ENCODE measurements at places on chromosomes 1 and 21.

DNA sequence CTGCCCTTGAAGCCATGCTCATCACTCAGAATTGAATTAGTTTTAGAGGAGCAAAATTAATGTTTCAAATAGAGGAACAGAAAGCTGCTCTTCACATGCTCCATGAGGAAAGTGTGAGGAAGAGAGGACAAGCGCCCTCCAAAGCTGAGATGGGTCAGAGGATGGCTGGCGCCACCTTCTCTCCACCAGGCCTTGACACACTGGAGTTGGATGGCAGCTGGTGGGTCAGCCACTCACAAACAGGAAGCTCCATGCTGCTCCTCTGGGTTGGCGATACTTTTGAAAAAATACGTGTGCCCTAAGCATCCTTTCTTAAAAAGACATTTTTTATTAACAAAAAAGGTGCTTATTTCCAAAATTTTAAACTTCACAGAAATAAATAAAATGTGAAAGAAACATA lies 3.1 kb upstream of the CD2 start:
- DNase-seq = no peak

- DNase-seq = no peak
Measured at GRCh38 chr1:99532276-99532580, 113.7 kb upstream of the PALMD start.

DNA sequence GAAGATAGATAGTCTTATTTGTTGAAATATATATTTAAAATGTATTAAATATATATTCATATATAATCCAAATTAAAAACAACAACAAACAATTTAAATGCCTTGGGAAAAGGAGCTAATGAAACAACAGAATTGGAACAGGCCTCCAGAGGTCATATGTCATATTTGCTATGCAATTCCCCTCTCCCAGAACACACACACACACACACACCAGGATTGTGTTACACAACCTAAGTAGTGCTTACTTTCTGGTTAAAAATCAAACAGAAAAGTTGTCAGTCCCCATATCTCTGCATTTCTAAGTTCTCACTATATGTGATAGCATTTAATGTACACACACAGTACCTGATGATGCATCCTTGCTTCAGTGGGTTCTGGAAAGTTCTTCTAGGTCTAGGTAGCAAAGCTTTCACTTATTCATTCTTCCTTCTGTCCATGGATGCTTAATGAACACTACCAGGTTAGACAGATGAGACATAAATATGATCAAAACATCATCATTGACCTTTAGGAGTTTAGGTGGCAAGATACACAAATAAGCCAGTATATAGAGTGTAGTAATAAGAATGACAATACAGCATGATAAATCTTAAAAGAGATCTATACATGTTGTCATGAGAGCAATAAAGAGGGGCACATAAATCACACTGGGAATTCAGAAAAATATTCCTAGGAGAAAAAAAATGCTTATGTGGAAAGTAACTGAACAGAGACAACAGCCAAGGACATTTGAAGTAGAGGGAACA lies 662.8 kb downstream of the PTPRC start:
- DNase-seq = no peak

DNA sequence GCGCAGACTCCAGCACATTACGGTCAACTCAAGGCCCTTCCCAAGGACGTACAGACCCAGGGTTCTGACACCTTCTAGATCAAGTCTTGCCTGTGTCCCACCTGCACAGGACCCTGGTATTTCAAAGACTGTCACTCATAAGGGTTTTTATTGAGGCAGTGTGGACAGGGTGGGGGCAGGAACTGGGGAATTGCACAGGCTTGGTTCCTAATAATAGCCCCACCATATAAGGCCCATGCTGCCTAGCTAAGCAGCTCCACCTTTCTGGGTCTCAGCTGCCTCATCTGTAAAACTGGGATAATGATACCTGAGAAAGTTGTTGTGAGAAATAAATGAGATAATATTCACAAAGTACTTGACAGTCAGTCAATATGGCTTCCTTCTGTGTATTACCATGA lies 55.3 kb upstream of the PUM1 start:
- DNase-seq = no peak

GRCh38 chr21:35641271-35642016 lies 418.9 kb downstream of the SETD4 start:
- no peak for DNase-seq

- DNase-seq = no peak
Measured at GRCh38 chr1:166920561-166921475, 44.8 kb upstream of the TADA1 start.

DNA sequence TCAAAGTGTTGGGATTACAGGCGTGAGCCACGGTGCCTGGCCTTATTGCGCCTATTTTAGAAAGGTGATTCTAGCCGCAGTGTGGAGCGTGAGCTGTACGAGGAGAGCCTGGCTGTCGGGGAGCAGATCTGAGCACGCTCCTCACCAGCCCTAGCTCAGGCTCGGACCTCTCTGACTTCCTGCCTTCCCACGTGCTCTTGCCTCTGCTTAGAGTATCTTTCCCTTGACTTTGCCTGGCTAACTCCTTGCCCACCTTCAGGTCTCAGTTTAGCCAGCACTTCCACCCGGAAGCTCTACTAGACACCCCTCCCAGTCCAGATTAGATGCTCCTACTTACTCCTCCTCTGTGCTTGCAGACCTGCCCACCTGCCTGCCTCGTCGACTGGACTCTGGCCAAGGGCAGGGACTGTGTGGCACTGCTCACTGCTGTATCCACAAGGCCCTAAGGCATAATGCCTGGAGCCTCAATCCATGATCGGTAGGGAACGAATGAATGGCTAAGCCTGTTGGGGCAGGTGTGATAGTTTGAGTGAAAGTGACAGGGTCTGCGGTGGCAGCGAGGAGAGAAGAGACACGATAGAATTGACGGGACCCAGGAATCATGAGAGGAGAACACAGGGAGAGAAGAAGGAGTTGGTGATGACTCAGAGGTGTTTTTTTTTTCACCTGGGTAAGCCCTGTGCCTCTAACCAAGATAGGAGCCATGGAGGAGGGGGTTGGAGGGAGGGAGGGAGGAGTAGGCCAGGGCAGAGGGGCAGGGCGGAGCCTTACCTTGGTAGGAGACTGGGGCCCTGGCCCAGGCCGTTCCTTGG lies 28.1 kb upstream of the WASF2 start:
- no peak for DNase-seq

GRCh38 chr1:202058001-202058908 lies 47.9 kb downstream of the ELF3 start:
- DNase-seq = no peak

DNA sequence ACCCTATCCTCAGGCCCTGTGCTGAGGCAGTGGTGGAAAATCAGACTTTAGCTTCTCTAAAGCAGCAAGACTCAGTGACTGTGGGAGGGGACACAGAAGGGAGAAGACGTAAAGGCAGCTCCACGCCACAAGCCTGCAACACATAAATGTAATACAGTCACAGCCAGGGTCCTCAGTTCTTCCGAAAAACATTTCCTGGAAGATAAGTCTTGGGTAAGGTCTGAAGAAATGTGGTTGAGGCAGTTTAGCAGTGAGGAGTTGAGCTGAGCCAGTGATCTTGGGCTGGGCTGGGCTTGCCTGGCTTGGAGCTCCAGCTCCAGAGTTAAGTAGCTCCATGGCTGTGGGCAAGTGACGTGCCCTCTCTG lies 127.8 kb upstream of the ADAR start:
- DNase-seq = no peak

DNA sequence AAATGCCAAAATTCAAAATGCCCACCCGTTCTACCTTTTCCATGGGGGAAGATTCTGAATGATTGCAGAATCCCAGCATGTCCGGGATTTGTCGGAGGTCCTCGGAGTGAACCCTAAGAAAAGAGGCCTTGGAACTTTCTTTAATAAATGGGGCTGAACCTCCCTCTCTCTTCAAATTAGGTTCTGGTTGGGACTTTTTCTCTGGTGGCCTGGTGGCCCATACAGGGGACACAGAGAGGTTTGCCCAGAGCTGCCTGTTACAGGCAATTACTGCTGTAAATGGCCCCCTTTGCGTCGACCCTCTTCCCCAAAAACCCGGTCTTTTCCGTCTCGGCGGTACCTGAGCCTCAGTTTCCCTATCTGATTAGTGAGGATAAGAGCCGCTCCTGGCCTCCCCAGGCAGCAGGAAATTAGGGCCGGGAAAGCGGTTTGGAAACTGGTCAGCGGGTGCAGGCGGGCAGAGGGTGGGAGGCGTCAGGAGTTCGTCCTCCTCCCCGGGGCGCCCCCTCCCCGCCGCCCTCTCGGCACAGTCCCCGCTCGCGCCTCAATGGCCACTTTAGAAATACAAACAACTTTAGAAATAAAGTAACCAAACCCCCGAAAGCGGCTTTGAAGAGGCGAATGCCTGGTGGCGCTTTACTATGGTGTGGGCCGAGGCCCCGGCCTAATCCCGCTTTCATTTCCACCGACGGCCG lies 15.6 kb downstream of the PAX7 start:
- DNase-seq = no peak

- no peak for DNase-seq
Measured at GRCh38 chr1:16244650-16245285, 7.8 kb upstream of the CPLANE2 start.

DNA sequence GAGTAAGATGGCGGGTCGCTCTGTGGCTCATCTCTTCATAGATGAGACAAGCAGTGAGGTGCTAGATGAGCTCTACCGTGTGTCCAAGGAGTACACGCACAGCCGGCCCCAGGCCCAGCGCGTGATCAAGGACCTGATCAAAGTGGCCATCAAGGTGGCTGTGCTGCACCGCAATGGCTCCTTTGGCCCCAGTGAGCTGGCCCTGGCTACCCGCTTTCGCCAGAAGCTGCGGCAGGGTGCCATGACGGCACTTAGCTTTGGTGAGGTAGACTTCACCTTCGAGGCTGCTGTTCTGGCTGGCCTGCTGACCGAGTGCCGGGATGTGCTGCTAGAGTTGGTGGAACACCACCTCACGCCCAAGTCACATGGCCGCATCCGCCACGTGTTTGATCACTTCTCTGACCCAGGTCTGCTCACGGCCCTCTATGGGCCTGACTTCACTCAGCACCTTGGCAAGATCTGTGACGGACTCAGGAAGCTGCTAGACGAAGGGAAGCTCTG lies 2.4 kb downstream of the TNFAIP8L2 start:
- DNase-seq = no peak

DNA sequence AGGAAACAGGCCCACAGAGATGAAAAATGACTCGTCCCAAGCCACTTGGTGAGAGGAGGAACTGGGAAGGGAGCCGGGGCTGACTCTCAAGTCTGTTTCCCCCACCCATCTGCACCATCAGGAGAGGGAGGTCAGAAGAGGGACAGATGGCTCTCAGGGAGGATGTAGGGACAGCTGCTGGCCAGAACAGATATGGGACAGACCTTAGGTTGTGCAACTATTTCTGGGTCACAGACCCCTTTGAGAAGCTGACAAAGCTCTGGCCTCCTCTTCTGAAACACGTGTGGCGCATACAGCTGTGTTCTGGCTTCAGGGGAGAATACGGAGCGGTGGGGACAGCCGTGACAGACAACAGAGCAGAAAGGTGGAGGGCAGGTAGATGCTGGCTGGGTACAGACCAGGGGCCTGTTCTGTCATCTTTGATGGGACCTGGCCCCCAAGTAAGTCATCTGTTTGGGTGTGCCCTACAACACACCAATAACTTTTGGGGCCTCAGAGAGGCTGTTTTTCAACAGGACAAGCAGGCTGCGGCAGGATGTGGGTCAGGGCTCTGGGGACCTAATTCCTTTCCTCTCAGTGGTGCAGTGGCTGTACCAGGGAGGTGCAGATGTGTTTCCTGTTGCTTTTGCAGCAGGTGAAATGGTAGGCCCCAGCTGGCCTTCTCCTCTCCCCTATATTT lies 7.3 kb downstream of the SH3BGRL3 start:
- no peak for DNase-seq

DNA sequence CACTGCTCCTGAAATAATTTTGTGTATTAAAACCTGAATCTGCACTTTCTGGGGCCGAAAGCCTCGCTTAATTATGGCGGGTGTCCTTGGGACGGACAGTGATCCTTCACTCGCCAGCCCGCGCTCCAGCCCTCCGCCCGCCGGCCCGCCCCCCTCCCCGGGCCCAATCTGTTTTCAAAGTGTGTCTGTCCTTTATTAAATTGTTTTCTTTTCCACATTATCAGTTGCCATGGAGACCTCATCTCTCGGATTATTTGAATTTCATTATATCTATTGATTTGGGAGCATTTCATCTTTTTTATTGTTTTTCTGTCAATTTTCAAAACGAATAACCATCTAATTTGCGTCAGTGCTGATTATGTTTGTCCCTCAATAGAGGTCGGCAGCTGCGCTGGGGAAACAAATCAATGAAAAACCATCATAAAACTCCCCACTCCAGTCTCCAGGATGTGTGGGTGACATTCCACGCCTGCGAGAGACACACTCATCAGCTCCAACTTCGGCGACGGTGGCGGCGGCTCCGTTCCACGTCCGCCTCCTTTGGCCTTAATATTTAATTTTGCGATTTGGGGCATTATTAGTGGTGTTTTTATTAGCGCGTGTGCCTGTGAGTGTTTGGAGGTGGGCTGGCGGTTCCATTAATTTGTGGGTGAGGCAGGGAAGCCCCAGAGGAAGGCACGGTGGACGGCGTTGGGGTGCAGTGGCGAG lies 123.9 kb downstream of the CASZ1 start:
- DNase-seq = no peak

DNA sequence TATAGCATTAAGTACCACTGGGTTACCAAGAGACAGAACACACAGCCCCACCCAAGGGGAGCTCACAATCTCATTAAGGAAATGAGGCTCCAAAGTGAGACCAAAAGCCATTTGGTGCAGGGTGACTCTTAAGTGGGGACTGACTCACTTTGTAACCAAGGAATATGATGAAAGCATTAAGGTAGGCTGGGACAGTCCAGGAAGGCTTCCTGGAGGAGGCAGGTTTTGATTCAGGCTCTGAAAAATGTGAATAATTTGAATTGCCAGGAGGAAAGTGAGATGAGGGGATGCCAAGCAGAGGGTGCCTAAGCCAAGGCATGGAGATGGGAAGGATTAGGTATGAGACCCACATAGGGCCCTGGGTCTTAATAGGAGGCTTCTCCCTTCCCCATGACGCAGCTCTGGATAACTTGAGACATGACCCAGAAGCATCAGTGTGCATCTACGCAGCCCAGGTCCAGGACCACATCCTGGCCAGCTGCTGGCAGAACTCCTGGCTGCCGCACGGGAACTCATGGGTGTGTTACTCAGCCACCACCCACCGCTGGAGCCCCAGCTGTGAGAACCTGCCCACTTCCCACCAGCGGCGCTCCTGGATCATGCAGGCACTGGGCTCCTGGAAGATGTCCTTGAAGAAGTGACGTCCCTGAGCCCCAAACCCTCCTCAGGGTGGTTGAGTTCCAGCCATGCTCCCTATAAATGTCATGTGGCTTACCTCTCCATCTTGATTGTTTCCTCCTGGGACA lies 5.9 kb upstream of the TTC4 start:
- DNase-seq = no peak

DNA sequence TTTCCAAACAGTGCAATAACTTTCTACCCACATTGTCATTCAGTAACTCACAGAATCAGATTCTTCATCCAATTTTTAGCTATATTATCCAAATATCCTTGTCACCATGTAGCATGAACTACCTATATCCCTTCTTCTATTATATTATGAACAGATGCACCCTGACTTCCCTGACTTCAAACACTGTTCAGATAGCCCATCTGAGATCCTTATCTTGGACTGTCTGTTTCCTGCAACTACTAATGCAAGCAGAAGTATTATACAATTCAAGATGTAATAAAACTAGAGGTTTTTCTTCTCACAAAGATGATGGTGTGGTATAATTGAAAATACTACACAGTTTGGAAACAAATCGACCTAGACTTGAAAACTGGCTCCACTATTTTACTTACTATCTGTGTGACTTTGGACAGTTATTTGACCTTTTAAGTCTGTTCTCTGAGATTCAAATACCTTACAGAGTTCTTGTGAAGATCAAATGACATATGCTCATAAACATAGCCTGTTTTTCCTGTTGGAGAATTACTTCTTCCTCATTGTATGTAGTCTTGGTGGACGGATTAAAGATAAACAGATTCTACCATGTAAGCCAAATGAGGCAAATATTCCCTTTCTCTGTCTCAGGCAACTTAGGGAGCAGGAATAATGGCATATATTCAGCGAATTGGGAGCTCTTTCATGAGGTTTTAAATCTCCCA lies 407.9 kb upstream of the ZRANB2 start:
- DNase-seq = no peak

All from stimulated activated CD8-positive, alpha-beta memory T cell treated with anti-CD3 and anti-CD28 coated beads, Interleukin-7, amount 100 ng/mL, for 1 hour (primary cell).